Activated CD4-positive, alpha-beta T cell treated with anti-CD3 and anti-CD28 coated beads, Interleukin-2, amount 10 ng/mL, durations not matched to agents 7 days and 5 days (primary cell): ENCODE measurements at places on chromosomes 3 and 15. TPM values are rescaled to one million over a fixed set of nuclear protein-coding genes. Genes with fewer than 3 reads are reported as not detected.

SERINC4 gene
- 0.37 TPM for total RNA-seq

INSYN1 gene
- total RNA-seq = not detected

LTF gene
- not detected for total RNA-seq

TLE3 gene
- 82.3 TPM for total RNA-seq

SCG3 gene
- total RNA-seq = not detected

GOLGA6B gene
- not detected for total RNA-seq

FAM107A gene
- not detected for total RNA-seq

MYLK gene
- 0.15 TPM for total RNA-seq

VWA5B2 gene
- not detected for total RNA-seq

SKOR1 gene
- 0.29 TPM for total RNA-seq

MUSTN1 gene
- 2.8 TPM for total RNA-seq

CCDC39 gene
- not detected for total RNA-seq

SHQ1 gene
- total RNA-seq = 22.1 TPM

FBXL22 gene
- 0.81 TPM for total RNA-seq

FHIT gene
- 41.2 TPM for total RNA-seq

GOLGA6L7 gene
- total RNA-seq = not detected

ITPKA gene
- not detected for total RNA-seq

PROK2 gene
- total RNA-seq = 0.60 TPM

TUSC7 gene
- not detected for total RNA-seq

TNNC1 gene
- 2.1 TPM for total RNA-seq

FBN1 gene
- 1.6 TPM for total RNA-seq

SV2B gene
- total RNA-seq = 0.02 TPM

USP13 gene
- total RNA-seq = 10.3 TPM

ST8SIA2 gene
- not detected for total RNA-seq

CCRL2 gene
- 5.8 TPM for total RNA-seq

ISG20 gene
- 236 TPM for total RNA-seq
